ENCODE measurements at places on chromosomes 2 and 18.

DNA sequence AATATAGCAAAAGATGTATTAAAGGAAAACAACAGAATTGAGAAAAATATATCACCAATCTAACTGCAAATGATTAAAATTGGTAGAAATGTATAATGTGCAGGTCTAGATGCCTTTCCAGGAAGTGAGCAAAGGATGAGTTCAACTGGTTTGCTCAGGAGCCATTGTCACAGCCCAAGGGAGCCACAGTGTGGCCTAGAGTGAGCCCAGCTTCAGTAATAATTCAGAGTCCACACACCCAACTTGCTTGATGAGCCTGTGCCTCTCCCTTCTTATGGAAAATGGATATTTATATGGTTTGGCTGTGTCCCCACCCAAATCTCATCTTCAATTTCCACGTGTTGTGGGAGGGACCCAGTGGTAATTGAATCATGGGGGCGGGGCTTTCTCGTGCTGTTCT is 92.2 kb upstream of the ASAP2 start:
- DNase-seq: no peak

GRCh38 chr2:213848631-213849030 is 562.2 kb upstream of the VWC2L start:
- no peak for DNase-seq

DNA sequence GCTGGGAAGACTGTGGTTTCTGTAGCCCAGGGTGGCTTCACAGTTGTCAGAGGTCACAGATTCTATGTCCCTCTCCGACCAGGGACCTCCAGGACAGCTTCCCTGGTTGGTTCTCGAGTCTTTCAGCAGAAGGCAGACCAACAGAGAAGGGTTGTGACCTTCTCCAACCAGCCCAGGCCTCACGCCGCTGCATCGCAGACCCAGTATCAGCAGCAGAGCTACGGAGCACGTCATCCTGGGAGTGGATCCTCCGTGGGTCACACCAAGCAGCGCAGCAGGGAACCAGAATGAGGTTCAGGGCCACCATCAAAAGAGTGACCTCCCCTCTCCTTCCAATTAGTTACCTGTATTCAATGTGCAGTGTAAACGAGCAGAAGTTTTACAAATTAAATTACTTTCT is 49.3 kb downstream of the ST3GAL5 start:
- no peak for DNase-seq

DNA sequence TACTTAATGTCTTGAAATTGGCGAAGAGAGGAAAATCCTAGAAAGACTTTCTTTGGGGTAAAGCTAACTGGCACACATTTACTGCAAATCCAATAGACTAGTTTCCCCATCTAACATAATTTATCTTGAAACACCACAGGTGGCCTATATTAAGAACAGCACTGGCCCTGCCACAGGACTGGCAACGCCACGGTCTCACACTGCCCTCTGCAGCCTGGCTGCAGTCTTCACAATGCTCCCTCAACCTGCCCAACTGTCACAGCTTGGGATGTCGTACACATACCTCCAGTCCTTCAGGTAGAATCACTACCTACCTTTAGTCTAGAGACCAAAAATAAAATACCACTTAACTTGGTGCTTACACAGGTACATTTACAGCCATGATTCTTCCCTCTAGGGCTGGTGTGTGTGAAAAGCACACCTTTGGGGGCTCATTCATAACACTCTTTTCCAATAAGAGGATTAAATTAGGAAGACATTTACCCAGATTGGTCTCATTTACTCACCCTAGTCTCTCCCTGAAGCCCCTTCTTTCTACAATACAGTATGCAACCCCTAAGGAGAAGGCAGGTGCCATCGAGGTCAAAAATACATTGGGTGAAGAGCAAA is 222.2 kb downstream of the C1D start:
- peak; percentile 70 for DNase-seq

DNA sequence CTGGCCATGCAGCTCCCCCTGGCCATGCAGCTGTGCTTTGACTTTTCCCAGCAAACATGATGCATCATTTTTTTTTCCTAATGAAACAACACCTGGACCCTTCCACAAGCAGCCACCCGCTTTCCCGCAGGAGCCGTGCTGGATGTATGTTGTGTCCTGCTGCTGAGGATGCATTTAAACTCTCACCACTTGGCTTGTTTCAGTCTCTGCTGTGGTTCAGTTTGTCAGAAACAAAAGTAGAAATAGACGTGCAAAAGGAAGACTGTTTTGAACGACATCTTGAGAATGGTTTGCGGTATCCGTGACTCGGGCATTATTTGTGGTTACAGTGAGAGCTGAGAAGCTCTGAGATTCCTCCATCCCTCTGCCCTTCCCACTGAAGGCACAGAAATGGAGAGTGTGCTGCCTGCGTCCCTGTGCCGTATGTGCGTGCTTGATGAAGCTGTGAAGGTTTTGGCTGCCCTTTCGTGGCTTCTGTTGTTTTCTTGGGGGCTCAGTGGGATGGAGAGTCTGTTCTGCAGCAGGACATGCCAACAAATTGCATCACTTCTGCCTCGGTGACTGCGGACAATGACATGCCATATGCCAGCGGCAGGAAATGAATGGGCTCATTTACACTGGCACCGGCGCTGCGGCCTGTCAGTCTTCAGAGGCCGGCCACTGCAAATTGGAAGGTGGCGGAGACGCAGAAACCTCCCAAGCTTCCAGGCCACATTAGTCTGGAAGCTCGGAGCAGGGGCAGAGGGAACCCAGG is 417.7 kb upstream of the SALL3 start:
- no peak for DNase-seq

DNA sequence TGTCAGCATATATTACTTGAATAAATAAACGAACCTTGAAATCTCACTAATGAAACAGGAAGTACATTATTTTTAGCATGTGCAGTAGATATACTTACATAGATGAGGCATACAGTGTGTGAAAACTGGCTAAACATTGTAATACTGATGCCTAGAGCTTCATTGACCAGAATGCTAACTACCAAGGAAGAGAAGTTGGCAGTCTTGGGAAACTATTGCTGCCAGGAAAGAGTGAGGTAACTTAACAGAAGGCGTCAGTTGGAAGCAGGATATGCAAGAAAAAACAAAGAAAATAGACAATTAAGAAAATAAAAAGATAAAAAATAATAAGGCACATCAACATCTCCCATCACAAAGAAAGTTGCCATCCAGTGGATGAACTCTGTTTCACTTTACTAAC is 963.0 kb downstream of the TDRD15 start:
- no peak for DNase-seq

DNA sequence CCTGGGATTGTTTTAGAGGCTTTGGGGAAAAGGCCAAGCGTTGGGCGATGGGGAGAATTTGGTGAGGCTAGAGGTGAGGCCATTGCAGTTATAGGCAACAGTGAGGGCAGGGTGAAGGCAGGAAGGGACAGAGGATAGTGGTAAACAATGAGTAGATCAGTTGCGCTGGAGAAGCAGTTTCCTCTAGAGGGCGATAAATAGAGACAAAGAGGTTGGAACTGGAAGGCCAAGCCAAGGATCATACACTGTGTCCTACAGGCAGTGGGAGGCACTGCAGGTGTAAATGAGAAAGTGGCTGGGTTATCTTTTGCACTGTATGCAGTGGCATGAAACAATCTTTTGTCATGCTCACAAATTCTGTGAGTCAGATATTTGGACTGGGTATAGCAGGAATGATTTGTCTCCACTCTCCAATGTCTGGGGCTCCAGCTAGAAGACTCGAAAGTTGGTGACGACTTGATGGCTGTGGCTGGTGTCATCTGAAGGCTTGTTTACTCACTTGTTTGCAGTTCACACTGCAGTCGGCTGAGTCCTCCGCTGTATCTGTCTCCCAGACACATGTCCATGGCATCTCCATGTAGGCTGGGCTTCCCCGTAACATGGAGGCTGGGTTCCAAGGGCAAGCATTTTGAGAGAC is 82.1 kb downstream of the TNP1 start:
- peak; percentile 77 for DNase-seq

GRCh38 chr18:36377626-36378025 is 80.1 kb downstream of the FHOD3 start:
- DNase-seq: no peak

GRCh38 chr2:240605867-240606743 is 19.2 kb upstream of the GPR35 start:
- no peak for DNase-seq

Measured in mesenchymal stem cell (in vitro differentiated cells and primary cell).